ENCODE measurements at places on chromosomes 1 and 21.

- DNase-seq, result no peak
Observed at GRCh38 chr1:76542359-76542758, 324.9 kb upstream of the ST6GALNAC5 start.

GRCh38 chr1:1358433-1359271 lies at the start of gene MXRA8:
TSS of gene MXRA8 (minus strand) at chr1:1358555. CDS start at chr1:1358504, 51 bp downstream.
- peak; percentile 95 for DNase-seq

GRCh38 chr1:71557138-71557537 lies 476.3 kb upstream of the ZRANB2 start:
- DNase-seq, result no peak

- no peak for DNase-seq
Observed at GRCh38 chr1:25624156-25624555, 7.6 kb downstream of the MAN1C1 start.

GRCh38 chr1:22613951-22614350 lies 22.5 kb upstream of the C1QA start:
- no peak for DNase-seq

- peak; percentile 38 for DNase-seq
Observed at GRCh38 chr1:110554871-110555801, 36.2 kb upstream of the KCNA10 start.

DNA sequence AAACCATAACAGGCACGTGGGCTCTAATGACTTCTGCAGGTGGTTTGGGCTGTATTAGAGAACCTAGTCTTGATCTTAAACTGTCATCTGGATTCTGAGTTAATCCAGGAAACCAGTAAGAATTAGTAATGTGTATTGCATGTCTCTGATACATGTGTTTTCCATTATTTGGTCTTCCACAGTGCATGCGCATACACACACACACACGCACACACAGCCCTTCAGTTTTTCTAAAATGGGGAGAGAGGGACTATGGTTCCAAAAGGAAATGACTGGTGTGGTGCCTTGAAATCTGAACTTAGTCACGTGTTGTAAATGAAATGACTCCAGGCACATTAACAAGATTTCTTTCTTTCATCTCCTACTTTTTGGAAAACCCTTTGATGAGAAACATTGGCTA lies 67.6 kb downstream of the OLFML2B start:
- peak; percentile 91 for DNase-seq

DNA sequence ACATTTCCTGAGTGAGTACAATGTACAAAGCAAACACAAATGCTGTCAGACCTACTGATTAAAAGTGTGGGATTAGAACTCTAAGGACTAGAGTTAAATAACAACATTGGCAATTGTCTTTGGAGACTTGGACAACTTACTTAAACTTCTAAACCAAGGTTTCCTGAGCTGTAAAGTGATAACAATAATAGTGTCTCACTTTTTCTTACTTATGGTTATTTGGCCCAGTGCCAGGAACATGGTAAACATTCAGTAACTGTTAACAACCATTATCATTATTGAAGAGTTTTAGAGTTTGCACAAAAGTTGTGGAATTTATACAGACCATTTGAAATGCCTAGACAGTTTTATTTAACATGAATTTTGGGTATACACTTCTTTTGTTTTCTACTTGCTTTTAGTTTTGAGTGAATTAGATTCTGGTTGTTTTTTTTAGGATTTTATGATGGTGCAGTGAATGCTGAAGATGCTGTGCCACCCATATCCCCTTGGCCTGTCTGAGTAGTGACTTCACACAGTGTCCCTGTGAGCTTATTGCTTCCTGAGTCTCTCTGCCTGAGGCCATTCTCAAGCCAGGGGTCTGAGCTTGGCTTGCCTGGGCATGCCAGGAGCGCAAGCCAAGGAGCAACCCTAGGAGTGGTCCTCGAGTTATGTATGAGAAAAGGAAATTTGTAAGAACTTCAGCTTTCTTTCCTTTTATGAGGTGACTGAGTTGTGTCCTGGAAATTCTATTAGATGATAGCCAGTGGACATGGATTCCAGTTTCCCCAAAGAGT lies 932.8 kb downstream of the TTLL7 start:
- DNase-seq, result peak; percentile 6

GRCh38 chr1:86912281-86912900 lies 1.5 kb downstream of the SELENOF start:
- peak; percentile 43 for DNase-seq

DNA sequence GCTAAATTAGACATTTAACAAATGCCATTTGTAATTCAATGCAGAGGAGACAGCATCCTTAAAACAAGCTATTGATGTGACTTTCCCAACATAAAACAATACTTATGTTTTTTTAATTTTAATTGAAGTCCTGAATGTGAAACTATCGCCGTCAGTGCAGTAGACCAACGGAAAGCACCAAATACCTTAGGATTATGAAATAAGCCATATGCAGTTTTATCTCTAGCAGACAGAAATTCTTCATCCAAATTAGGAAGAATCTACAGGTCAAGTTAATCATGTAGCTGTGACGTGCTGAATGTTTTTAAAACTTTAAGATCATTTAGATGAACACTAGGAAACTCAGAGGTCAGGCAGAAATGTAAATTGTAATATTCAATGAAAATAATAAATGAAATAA lies 714 bp upstream of the ST6GALNAC5 start:
- DNase-seq, result peak; percentile 60

GRCh38 chr1:26015358-26015757 lies 6.2 kb upstream of the EXTL1 start:
- DNase-seq, result peak; percentile 92

DNA sequence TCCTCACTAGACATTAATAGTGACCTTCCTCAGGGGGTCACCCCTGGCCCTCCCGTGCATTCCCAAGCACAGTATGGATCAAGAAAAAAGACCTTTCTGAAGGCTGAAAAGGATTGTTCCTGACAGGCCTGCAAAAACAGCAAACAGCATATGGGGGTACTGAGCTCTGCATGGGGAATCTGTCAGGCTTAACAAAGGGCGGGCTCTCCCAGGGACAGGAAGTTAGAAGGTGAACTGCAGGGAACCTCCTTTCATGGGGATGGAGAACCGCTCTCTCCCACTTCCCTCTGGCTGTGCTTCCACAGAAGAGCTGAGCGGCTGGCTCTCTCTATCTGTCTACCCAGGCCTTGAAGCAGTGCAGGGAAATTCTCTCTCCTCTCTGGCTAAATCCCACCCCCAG lies 91.7 kb downstream of the DTL start:
- no peak for DNase-seq

DNA sequence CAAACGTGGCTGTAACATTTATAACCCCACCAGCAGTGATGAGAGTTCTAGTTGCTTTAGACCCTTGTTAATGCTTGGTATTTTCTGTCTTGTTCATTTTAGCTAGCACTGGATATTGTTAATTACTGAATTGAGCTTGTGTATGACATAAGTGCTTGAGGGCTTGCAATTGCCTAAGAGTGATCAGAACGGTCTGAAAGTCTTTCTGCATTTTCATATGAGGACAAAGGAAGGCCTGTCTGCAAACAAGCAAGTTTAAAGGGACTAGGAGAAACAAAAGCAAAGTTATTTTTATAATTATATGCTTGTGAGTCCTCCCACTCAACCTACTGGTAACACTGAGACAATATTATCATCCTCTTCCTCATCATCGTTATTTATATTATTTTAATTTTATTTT lies 305.5 kb upstream of the DUSP10 start:
- DNase-seq, result no peak

- DNase-seq, result no peak
Observed at GRCh38 chr1:161311595-161312181, 1.9 kb upstream of the MPZ start.

DNA sequence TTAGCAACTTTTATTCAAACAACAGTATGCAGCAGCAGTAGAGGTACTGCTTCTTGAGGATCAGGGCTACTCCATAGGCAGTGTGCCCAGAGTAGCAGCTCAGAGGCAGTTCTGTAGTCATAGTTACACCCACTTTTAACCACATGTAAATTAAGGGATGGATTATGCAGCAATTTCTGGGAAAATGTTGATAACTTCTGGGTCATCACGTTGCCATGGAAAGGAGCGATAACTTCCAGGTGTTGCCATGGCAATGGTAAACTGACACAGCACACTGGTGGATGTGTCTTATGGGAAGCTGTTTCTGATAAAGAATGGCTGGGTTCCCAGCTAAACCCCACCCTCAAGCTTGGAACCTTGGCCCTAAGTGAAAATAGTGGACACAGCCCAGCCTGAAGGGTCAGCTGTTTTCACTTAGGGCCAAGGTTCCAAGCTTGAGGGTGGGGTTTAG lies 29.0 kb upstream of the PLA2G2A start:
- DNase-seq, result no peak

- DNase-seq, result peak; percentile 87
Observed at GRCh38 chr1:62407398-62408009, 29.3 kb upstream of the USP1 start.

DNA sequence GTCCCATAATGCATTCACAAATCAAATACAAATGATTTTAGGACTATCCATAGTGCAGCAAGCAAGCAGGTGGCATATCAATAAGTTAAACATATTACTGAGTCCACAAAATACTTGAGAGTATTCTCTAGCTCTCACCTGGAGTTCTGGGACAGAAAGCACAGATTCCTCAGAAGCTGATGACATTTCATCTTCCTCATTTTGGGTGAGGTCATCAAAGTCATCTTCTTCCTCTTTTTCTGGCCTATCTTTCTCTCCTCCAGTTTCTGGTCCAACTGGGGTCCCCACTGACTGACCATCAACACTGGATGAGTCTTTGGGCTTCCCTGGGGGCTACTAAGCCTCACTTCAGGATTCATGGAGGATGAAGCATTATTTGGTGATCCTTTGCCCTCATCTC lies 38.9 kb downstream of the YY1AP1 start:
- DNase-seq, result no peak
